ENCODE measurements at places on chromosomes 1 and 21.

GRCh38 chr1:24418898-24419628, 3.5 kb downstream of the NIPAL3 start:
- no peak for DNase-seq

DNA sequence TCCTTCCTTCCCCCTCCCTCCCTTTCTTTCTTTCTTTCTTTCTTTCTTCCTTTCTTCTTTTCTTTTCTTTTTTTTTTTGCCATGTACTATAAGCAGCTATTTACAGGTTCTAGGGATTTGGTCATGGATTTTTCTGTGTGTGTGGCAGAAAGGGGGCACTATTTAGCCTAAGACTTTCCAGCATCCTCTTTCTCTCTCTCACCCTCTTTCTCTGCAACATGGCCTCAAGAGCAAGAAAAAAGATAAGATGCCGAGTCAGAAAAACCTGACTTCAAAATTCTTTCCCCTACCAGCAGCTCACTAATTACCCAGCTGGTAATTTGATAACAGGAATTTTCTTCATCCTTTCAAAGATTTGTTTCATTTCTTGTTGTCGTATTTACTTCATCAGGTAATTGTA, 458.3 kb upstream of the ADAMTS5 start:
- no peak for DNase-seq

DNA sequence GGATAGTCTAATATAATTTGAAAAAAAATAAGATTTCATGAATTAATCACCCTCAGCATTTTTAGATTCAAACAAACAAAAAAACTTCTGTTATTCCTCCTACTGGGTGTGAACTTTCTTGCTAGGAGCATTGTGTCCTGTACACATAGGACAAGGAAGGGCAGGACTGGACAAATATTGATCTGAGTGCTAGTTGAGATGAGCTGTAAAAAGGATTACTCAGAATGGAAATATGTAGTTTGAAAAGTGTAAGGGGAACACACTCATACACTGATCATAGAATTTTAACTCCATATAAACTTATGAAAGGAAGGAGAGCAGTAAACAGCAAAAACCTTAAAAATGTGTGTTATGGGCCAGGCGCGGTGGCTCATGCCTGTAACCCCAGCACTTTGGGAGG, 156.5 kb upstream of the ZNF648 start:
- DNase-seq, result no peak

DNA sequence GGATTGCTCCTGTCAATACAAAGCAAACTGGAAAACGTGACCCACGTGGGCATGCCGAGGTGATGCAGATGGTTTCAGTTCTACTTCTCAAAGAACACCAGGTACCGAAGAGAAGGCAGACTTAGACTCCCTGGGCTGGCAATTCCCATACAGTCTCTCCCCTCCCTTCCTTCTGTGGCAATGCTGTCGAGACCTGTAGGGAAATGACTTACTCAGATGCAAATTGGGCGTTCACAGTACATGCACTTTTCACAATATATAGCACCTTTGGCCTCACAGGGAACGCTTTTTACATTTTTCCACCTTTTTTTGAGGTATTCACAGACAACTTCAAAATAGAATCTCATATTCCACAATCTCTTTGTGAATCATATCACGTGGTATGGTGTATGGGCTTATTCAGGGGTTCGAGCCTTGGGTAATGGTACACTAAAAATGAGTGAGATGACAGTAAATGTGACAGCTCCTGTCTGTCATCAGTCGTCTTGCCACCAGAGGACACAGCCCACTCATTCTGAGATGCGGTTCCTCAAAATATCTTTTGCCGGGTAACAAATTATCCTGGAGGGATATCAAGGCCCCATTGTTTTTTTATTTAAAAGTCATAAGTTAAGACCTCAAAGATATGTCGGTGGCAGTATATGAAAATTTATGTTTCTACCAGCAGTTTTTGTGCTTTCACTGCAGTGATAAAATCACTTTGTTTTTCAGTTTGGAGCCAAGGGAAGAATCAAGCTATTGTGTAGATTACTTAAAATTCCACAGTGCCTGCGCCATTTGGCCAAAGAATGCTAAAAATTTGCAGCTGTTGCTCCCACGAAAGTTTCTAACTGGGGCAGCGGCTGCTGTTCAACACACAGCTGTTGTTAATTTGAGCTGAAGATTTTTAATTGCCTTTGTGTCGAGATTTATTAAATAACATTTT, 168.4 kb downstream of the ZZZ3 start:
- peak; percentile 38 for DNase-seq

GRCh38 chr1:147912553-147912952, 10.0 kb downstream of the GJA8 start:
- DNase-seq, result no peak

DNA sequence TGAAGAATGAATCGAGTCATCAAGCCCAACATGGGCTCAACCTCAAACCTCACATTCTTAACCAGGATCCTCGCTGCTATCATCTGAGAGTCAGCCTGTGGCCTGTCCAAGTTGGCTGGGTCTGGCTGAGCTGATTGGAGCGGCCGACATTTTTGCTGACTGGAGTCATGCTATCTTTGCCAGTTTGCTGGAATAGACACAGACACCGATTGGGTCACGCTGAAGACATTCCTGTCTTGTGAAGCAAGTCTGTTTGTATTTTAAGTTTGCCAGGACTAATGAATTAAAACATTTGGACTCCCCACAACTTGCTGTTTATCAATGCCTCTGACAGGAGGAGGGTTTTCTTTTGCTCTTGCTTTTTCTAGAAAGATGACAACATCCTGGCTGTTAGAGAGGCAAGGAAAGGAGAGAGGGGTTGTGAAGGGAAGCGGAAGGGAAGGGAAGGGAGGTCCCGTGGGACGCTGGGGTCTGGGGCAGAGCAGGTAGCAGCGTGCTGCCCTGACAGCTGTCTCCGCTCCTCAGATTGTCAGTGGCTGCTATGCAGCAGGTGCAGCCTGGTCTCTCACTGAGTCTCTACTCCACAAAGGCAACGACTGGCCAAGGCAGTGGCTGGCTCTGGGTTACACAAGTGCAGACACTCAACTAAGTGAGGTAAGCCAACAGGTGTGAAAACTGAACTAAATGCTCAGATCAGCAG, at the start of gene MAP3K7CL:
TSS of gene MAP3K7CL (plus strand) at position 375 of the 700 bp plus-strand sequence. CDS start 2,701 bp downstream, outside the sequence.
- DNase-seq, result no peak

DNA sequence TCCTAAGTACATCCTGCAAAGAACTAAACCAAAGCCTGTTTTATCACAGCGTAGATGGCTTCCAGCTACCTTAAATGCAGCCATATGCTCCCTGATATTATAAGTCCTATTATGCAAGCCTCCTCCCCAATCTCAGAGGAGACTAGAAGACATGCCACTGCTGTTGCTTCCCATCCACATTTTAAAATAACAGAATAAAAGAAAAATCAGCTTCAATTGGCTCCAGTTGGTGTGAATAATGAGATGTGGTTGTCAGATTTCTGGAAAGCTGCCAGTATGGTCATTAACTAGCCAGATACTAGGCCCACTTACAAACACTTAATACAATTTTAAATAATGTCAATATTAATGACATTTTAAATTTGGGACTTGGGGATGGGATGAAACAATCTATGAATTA, 25.7 kb downstream of the WARS2 start:
- no peak for DNase-seq

DNA sequence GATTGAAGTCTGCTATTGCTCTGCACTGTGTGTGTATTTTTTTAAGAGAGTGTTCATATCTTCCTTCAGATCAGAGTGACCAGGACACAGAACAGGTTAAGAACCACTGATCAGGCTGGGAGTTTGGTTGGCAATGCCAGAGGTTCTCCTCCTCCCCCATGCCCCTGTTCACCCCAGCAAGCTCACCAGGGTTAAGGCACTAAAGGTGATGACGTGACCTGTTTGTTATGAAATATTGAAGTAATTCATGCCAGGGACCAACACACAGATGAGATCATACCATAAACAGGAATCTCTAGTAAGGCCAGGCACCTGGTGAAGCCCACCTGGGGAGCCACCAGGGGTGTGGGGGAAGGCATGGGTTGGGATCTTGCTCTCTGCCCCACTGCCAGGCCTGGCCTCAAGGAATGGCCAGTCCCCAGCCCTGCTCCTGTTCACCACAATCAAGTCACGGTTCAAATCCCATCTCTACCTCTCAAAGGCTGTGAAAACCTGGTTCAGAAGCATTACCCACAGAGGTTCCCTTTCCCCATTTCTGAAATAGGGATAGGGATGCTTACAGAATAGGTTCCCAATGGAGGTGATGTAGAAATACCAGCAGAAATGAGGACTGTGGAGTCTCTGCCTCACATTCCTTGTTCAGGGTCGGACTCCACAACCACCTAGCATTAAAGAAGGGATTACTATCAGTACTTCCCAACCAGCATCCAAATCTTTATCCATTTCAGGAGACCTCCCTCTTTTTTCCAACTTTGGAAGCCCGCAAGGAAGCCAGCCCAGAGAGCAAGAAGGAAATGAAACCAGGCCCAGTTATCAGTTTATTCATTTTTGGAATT, 2.4 kb downstream of the ID3 start:
- DNase-seq, result no peak

DNA sequence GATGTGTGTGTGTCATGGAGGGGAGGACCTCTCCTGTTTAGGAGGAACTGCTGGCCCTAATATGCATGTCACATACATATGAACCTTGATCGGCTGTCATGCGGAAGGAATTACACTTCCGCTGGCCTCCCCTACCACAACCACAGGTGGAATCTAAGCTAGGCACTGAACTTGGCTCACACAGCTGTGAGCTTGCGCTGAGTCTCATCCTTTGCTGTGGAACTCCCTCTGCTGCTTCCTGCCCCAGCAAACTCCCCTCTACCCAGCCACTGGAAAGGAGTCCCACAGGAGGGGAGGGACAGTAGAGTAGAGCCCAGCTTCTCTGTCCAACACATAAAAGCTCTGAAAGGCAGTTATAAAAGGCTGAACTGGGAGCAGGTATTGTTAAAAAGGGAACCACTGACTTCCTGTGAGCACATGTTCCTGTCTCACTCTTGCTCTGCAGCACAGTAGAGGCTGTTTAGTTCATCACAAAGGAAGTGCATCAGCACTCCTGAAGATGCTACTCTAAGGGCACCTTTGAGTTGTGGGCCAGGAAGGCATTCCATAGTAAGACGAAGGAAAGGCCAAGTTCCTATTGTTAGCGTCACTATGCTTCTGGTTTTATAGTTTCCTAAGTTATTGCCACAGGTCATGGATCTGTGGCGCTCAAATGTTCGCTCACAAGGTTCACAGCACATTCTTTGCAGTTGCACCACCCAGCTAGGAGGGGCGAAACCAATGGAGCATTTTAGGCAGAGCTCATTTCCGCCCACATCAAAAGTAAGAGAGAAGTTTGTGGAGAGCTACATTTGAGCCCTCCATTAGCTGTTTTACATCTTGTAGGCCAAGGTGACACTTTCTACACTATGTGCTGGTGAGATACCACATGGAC, 17.7 kb upstream of the PTPRC start:
- DNase-seq, result peak; percentile 13

DNA sequence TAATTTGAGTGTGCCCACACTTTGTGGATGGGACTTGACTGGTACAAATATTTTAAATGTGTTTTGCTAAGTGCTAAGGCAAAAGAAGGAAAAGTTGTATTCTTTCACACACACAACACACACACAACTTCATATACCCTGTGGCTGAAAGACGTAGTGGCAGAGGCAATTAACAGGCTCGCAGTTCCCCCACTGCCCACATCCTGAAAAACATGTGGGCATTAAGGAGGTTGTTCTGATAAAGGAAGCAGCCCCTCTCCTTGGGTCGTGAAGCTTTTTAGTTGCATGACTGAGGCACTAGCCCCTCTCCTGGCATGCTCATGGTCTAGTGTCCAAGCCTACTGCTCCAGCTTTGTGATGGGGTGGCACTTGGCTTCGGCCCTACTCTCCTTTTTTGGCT, 14.3 kb upstream of the ADAM30 start:
- DNase-seq, result no peak

- DNase-seq, result peak; percentile 14
These were observed 145.3 kb downstream of the S1PR1 start for GRCh38 chr1:101382135-101382534.

DNA sequence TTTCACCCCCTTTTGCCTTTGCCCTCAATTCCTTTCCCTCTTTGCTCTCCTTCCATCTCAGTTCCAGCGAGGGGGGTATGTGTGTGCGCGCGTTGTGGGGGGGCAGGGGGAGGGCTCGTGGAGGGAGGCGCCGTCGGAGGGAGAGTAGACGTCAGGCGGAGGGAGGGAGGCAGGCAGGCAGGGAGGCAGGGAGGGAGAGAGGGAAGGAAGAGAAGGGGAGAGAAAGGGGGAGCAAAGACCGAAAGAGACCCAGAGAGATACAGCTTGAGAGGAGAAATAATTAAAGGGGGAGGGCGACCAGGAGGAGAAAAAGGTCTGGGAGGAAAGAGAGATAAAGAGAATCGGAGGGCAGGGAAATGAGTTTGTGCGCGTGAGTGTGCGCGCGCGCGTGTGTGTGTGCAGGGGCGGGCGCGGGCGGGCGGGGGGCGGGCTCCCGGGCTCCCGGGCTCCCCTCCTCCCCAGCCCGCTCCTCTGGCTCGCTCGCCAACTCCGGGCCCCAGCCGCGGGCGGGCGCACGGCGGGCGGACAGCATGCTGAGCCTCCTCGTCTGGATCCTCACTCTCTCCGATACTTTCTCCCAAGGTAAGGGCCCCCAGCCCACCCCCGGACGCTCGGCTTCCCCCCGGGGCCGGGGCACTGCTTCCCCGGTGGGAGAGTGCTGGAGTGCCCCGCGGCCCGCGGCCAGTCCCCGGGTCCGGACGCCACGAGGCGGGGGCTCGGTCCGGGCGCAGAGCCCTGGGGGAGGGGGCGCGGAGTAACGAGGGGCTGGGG, at the start of gene KIRREL1:
TSS of gene KIRREL1 (plus strand) at position 499 of the 771 bp plus-strand sequence. CDS start at position 531, 32 bp downstream.
- peak; percentile 75 for DNase-seq

- no peak for DNase-seq
These were observed 13.3 kb downstream of the HSF2BP start for GRCh38 chr21:43645976-43646375.

All from iPS-NIHi11 (cell line).